ENCODE measurements at places on chromosomes 7 and 10. TPM values are rescaled to one million over a fixed set of nuclear protein-coding genes. Genes with fewer than 3 reads are reported as not detected.

The MYH16 gene
- not detected for total RNA-seq

The HGF gene
- not detected for total RNA-seq

The RTKN2 gene
- total RNA-seq, result 4.7 TPM

The TEX47 gene
- not detected for total RNA-seq

The EIF5AL1 gene
- 2.6 TPM for total RNA-seq

The MBL2 gene
- not detected for total RNA-seq

DNA sequence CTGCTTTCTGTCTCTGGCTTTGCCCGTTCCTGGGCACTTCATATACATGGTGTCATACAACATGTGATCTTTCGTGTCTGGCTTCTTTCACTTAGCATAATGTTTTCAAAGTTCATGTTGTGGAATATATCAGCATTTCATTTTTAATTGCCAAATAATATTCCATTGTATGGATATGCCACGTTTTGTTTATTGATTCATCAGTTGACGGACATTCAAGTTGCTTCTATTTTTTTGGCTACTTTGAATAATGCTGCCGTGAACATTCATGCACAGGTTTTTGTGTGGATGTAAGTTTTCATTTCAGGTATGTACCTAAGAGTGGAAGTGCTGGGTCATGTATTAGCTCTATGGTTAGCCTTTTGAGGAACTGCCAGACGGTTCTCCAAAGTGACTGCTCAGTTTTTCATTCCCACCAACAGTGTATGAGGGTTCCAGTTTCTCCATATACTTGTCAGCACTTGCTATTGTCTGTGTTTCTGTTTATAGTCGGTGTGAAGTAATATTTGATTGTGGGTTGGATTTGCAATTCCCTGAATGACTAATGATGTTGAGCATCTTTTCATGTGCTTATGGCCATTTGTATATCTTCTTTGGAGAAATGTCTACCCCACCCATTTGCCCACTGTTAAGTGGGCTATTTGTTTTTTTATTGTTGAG, 401.4 kb upstream of the GALNT17 start:
- no peak for DNase-seq
- no peak overlapping the region for H3K27ac ChIP-seq
- no peak overlapping the region for H3K4me3 ChIP-seq

DNA sequence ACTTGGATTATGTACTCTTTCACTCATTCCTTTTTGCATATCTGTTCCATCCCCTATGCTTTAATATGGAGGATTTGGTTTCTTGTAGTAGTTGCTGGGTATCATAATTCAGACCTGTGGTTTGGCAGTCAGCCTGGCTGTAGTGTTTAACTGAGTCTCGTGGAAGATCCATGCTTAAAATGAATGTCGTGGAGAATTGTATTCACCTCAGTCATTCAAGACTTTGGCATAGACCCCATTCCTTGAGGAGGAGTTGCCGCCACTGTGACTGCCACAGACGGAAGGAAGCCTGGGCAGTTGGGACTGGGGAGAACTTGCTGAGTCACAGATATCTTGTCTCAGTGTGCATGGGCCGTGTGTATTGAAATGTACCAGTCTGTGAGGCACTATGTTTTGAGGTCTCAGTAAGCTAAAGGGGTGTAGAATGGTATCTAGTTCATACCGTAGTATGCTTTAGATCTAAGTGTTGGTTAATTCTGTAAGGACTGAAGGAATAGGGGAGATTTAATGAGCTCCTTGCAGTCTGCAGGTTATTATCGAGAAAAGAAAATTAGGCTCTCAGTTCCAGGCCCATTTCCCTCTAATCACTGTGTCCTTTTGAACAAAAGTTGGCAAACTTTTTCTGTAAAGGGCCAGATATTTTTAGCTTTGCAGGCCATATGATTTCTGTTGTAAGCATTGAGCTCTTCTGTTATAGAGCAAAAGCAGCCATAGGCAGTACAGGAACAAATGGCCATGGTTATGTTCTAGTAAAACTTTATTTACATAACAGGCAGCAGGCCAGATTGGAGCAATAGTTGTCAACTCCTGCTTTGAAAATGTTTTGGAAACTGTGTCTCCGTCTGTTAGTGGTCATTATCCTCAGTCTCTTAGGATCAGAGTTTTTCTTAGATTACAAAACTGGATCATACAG, 76.8 kb downstream of the TPST1 start:
- H3K4me3 ChIP-seq, result no peak overlapping the region
- H3K4me1 ChIP-seq, result no peaks in the 10 kb centered on the region
- no peak overlapping the region for H3K27ac ChIP-seq
- peaks cover 2% of the 10 kb centered on the region for H3K36me3 ChIP-seq

GRCh38 chr7:83366629-83367028, 203.9 kb upstream of the PCLO start:
- DNase-seq, result no peak
- no peak overlapping the region for H3K27ac ChIP-seq
- H3K27me3 ChIP-seq, result no peaks in the 10 kb centered on the region
- H3K4me1 ChIP-seq, result no peaks in the 10 kb centered on the region

GRCh38 chr7:132377015-132377414, 199.3 kb downstream of the PLXNA4 start:
- no peaks in the 10 kb centered on the region for H3K36me3 ChIP-seq
- no peak overlapping the region for H3K27ac ChIP-seq
- no peaks in the 10 kb centered on the region for H3K4me1 ChIP-seq
- no peaks in the 10 kb centered on the region for H3K27me3 ChIP-seq

DNA sequence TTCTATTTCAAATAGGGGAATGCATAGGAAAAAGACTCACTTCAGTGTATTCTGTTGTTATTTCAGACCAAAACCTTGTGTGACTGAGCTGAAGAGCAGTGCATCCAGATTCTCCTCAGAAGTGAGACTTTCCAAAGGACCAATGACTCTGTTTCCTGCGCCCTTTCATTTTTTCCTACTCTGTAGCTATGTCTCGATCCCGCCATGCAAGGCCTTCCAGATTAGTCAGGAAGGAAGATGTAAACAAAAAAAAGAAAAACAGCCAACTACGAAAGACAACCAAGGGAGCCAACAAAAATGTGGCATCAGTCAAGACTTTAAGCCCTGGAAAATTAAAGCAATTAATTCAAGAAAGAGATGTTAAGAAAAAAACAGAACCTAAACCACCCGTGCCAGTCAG, 12.0 kb downstream of the TET1 start:
- no peaks in the 10 kb centered on the region for H3K36me3 ChIP-seq
- H3K27me3 ChIP-seq, result no peaks in the 10 kb centered on the region
- H3K4me3 ChIP-seq, result no peak overlapping the region
- H3K4me1 ChIP-seq, result peaks cover 6% of the 10 kb centered on the region
- no peak for DNase-seq

DNA sequence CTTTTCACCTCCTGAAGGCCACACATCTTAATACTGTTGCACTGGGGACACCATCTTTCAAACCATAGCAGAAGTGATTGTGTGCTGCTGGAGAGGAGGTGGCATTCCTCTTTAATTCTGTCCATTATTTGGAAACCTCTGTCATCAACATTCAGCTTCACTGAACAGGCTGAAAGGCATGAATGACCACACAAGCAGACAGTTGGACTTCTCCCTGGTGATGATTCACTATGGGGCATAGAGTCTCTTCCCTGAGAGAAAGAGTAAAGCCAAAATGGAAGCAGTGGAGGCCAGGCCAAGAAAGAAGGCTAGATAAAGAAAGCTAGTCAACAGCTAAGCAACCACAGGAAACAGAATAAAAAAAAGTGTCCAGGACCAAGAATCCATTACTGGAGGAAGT, 113.1 kb upstream of the VSTM2A start:
- H3K4me3 ChIP-seq, result no peak overlapping the region
- H3K27me3 ChIP-seq, result no peaks in the 10 kb centered on the region
- H3K36me3 ChIP-seq, result no peaks in the 10 kb centered on the region
- no peaks in the 10 kb centered on the region for H3K4me1 ChIP-seq
- H3K27ac ChIP-seq, result no peak overlapping the region
- no peak for DNase-seq
